ENCODE measurements at places on chromosomes 13 and 19. TPM values are rescaled to one million over a fixed set of nuclear protein-coding genes. Genes with fewer than 3 reads are reported as not detected.

DNA sequence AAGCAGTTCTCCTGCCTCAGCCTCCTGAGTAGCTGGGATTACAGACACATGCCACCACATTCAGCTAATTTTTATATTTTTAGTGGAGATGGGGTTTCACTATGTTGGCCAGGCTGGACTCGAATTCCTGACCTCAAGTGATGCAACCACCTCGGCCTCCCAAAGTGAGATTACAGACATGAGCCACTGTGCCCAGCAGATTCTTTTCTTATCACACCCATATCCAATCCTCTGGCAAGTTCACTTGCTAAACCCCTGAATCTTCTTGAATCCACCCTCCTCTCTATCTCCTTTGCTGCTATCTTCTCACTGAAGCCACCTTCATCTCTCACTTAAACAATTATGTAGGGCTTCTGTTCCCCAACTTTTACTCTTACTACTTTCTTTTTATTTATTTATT lies 17.5 kb downstream of the TMEM143 start:
- no peaks in the 10 kb centered on the region for H3K4me1 ChIP-seq
- H3K27me3 ChIP-seq, result no peaks in the 10 kb centered on the region
- DNase-seq, result no peak
- no peak overlapping the region for H3K4me3 ChIP-seq
- no peak overlapping the region for H3K27ac ChIP-seq

Gene RFPL4AL1
- not detected for total RNA-seq

- no peak for DNase-seq
- no peak overlapping the region for H3K27ac ChIP-seq
- no peaks in the 10 kb centered on the region for H3K4me1 ChIP-seq
These were observed 232.1 kb downstream of the DIAPH3 start for GRCh38 chr13:59931621-59932020.

DNA sequence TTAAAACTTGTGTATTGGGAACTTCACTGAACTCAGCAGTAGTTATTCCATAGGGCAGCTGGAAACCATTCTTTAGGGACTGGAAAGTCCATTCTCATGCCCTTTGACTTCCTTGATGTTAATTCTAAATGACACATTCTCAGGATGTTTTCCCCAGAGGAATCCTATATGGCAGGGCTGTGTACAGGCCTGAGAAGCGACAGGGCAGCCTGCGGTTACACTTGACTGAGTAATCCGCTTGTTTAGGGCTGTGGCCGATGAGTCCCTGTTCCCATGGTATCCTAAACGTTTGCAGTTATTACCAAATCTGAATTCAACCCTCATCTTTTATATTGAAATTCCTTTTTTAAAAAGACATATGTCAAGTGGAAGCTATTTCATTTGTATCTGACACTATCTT lies 83.5 kb downstream of the COL4A2 start:
- H3K36me3 ChIP-seq, result no peaks in the 10 kb centered on the region
- no peaks in the 10 kb centered on the region for H3K4me1 ChIP-seq
- H3K27me3 ChIP-seq, result no peaks in the 10 kb centered on the region
- H3K27ac ChIP-seq, result no peak overlapping the region
- H3K4me3 ChIP-seq, result no peak overlapping the region
- no peak for DNase-seq

Data from Panc1 (cell line).